Cardiac atrium fibroblast (primary cell): ENCODE measurements at places on chromosomes 2 and 18. TPM values are rescaled to one million over a fixed set of nuclear protein-coding genes. Genes with fewer than 3 reads are reported as not detected.

CFLAR gene
- total RNA-seq, result 48.2 and 59.9 TPM in 2 replicates

SKOR2 gene
- not detected in 2 replicates for total RNA-seq

NR4A2 gene
- total RNA-seq, result 0.16 and 3.1 TPM in 2 replicates

GPAT2 gene
- 8.5 and 16.7 TPM in 2 replicates for total RNA-seq

ASXL2 gene
- 8.3 and 11.0 TPM in 2 replicates for total RNA-seq

ABCA12 gene
- not detected in 2 replicates for total RNA-seq

KCNG3 gene
- total RNA-seq, result not detected in 2 replicates

GALNT5 gene
- total RNA-seq, result 4.2 and 5.5 TPM in 2 replicates

FOXD4L1 gene
- 0.16 TPM in 1 of 2 replicates, not detected in the other for total RNA-seq

FIGN gene
- 0.36 and 0.81 TPM in 2 replicates for total RNA-seq

SLC23A3 gene
- 0.16 TPM in 1 of 2 replicates, not detected in the other for total RNA-seq

ADRA2B gene
- total RNA-seq, result 0.16 and 0.54 TPM in 2 replicates

COL5A2 gene
- 771 and 891 TPM in 2 replicates for total RNA-seq

MDH1B gene
- 0.32 and 0.36 TPM in 2 replicates for total RNA-seq
